Forelimb muscle (tissue), 1 donor: ENCODE measurements at places on chromosomes 6 and 20. TPM values are rescaled to one million over a fixed set of nuclear protein-coding genes. Genes with fewer than 3 reads are reported as not detected.

Gene ZSCAN9
- polyA plus RNA-seq: 28.0 TPM

Gene LYRM2
- polyA plus RNA-seq: 24.3 TPM

Gene DYNLT1
- polyA plus RNA-seq: 80.1 TPM

Gene ENPP5
- 4.2 TPM for polyA plus RNA-seq

Gene PGC
- polyA plus RNA-seq: not detected

Gene MRPL18
- 79.1 TPM for polyA plus RNA-seq

Gene C6orf118
- 1.2 TPM for polyA plus RNA-seq

Gene KAT14
- 20.8 TPM for polyA plus RNA-seq

Gene LCA5
- polyA plus RNA-seq: 3.8 TPM

Gene CLDN20
- polyA plus RNA-seq: 0.76 TPM

Gene SCUBE3
- 0.82 TPM for polyA plus RNA-seq

Gene LGSN
- not detected for polyA plus RNA-seq

Gene ZBTB9
- polyA plus RNA-seq: 5.8 TPM

Gene WFDC11
- not detected for polyA plus RNA-seq

Gene CD40
- polyA plus RNA-seq: 7.4 TPM

Gene KIF6
- 1.8 TPM for polyA plus RNA-seq

Gene LY86
- 1.4 TPM for polyA plus RNA-seq

Gene SAPCD1
- 3.0 TPM for polyA plus RNA-seq

Gene TULP4
- 16.0 TPM for polyA plus RNA-seq

Gene DEFB124
- polyA plus RNA-seq: 1.3 TPM

Gene SRSF12
- 3.8 TPM for polyA plus RNA-seq

Gene SLC26A8
- 0.22 TPM for polyA plus RNA-seq

Gene CTAGE9
- 0.10 TPM for polyA plus RNA-seq

Gene MOCS1
- 9.2 TPM for polyA plus RNA-seq

Gene TREM2
- not detected for polyA plus RNA-seq

Gene KHDC1
- polyA plus RNA-seq: 4.8 TPM

Gene KCNQ2
- 3.5 TPM for polyA plus RNA-seq

Gene RGS17
- polyA plus RNA-seq: 1.2 TPM

Gene C20orf204
- 1.4 TPM for polyA plus RNA-seq

Gene HIVEP1
- polyA plus RNA-seq: 19.8 TPM

Gene PNPLA1
- polyA plus RNA-seq: 0.06 TPM

Gene SIRPB1
- polyA plus RNA-seq: 1.7 TPM

Gene SNAP25
- 3.6 TPM for polyA plus RNA-seq

Gene FAXC
- polyA plus RNA-seq: 1.3 TPM

Gene PSORS1C1
- polyA plus RNA-seq: 1.7 TPM

Gene MARCKS
- 166 TPM for polyA plus RNA-seq

Gene ZBP1
- polyA plus RNA-seq: 0.33 TPM

Gene GATA5
- 0.09 TPM for polyA plus RNA-seq

Gene TFAP2A
- polyA plus RNA-seq: 0.43 TPM

Gene RAET1E
- polyA plus RNA-seq: 0.82 TPM

Gene TFB1M
- polyA plus RNA-seq: 14.3 TPM

Gene KIF25
- polyA plus RNA-seq: 0.73 TPM

Gene TTLL9
- polyA plus RNA-seq: 0.29 TPM

Gene PRDM13
- not detected for polyA plus RNA-seq

Gene PRR18
- polyA plus RNA-seq: 1.1 TPM

Gene GPR31
- polyA plus RNA-seq: not detected

Gene ID1
- 16.6 TPM for polyA plus RNA-seq

Gene CPNE5
- 17.6 TPM for polyA plus RNA-seq

Gene MAFB
- 8.9 TPM for polyA plus RNA-seq

Gene TRIM10
- polyA plus RNA-seq: 0.48 TPM

Gene PAK5
- polyA plus RNA-seq: 0.14 TPM

Gene RNF182
- polyA plus RNA-seq: 0.87 TPM

Gene SMOC2
- 74.8 TPM for polyA plus RNA-seq

Gene GNAS-AS1
- polyA plus RNA-seq: 2.8 TPM

Gene OPRL1
- 1.1 TPM for polyA plus RNA-seq

Gene PNLDC1
- 0.23 TPM for polyA plus RNA-seq

Gene TBX18
- polyA plus RNA-seq: 16.8 TPM
